ENCODE measurements at places on chromosomes 5 and 9.
A peak's percentile ranks its signal among the peaks of the same experiment; 100 is the strongest.

DNA sequence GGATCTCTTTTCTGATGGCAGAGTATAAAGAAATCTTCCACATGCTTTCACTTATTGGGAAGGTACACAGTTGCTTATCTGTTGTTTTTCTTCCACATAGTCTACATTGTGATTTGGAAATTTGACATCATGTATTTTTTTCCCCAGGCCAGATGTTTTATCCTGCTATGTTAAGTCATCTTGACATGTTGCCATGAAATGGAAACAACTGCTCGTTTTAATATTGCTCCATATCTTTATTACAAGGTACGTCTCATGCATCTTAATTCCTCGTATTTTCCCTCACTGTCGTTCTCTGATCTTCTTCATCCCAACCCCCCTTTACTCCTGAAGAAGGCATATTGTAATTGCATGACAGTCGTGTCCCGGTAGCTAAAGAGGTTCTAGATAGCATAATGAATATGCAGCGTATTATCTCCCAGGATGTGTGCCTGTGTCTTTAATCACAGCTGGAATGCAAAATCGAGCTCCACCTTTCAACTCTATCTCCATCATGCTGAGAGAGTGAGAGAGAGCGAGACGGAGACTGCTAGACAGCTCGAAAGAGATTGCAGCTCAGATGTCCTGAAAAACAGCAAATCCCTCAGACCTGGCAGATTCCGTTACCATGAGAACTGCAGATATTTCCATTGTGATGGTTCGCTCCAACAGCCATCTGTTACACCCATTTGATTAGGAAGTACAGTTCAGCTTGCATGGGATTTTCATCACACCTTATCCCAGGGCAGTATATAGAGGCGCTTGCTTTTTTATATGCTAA, 281.7 kb downstream of the TMEM38B start:
- DNase-seq, result no peak

GRCh38 chr5:81121273-81121672, 111.8 kb upstream of the CKMT2 start:
- DNase-seq, result no peak

DNA sequence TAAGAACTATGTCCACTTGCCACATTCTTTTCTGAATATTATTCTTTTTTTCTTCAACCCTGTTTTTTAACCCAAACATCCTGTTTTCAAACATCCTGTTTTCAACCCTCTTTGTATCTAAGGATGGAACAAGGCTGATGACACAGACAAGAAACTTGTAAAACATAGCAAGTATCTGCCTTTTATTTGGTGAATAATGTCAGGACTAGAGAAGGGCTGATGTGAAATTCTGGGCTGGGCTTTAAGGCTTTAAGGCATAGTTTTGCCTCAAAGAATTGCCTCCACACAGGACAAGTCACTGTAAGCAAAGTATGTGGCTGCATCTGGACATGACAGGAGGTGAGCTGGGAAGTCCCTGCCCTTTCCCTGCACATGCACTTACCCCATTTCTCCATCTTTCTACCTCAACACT, 42.5 kb upstream of the RIC1 start:
- DNase-seq, result peak; percentile 34

- no peak for DNase-seq
These were observed 23.6 kb downstream of the PLPP7 start for GRCh38 chr9:131312822-131313770.

DNA sequence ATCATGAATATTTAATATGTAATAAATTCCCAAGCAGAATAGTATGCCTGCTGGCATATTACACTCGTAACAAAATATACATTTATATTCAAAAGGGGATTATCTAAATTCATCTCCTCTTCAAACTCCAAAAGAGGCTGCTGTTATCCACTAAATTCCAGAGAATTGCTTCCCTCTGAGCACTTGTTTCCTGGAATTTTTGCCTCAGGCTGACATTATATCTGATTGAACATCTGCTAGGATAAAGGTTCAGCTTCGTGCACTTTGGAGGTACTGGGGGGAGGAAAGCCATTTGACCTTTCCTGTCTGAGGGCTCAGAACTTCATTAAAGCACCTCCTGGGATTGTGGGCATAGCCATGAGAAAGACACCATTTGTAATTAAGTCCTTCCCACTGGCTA, 4.3 kb upstream of the HAPLN1 start:
- no peak for DNase-seq

- DNase-seq, result no peak
These were observed 343.4 kb upstream of the CDH6 start for GRCh38 chr5:30849931-30850710.

- no peak for DNase-seq
These were observed 28.8 kb upstream of the RASGRF2 start for GRCh38 chr5:80931411-80931810.

GRCh38 chr9:23658376-23659258, 167.4 kb downstream of the ELAVL2 start:
- DNase-seq, result no peak

- no peak for DNase-seq
These were observed 2.8 kb downstream of the ARHGEF37 start for GRCh38 chr5:149584121-149584520.

DNA sequence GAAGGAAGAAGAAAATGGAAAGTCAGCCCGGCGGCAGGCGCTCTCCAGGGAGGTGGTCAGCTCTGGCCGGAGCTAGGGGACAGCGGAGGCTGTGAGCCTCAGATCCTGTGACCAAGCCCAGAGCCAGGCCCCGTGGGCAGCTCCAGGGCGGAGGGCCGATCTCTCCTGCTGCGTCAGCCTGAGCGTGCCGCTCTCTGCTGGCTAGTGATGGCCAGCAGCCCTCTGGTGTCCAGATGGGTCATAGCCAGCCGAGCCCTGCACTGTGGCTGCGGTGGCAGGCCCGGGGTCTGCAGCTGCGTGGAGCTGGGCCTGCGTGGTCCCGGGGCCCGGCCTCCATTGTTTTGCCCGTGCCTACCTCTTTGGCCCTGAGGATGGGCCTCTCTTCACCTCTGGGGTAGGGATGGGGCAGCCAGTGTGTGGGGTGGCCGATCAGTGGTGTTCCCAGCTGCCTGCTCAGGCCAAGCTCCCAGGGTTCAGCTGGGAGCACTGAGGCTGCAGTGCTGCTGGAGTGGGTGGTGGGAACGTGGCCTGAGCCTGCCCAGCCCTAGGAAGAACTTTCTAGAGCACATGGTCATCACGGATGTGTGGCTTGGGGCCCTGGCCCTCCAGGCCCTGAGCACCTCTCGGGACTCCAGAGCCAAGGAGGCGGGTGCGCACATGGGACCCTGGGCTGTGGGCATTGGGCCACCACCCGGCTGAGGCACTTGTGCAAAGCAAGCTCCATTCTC, 17.1 kb upstream of the NRARP start:
- no peak for DNase-seq

DNA sequence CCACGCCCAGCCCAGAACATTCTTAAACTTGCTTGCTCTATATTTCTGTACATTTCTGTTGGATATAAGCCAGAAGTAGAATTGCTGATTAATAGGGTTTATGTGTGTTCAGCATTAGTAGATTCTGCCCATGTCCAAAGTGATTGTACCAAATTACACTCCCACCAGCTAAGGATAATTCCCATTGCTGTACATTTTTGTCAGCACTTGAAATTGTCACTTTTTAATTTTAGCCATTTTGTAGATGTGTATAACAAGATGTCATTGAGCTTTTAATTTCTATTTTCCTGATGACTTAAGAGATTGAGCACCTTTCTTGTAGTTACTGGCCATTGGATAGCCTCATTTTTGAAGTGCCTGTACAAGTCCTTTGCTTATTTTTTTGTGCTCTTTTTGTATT, 46.4 kb downstream of the AQP7 start:
- DNase-seq, result no peak

- DNase-seq, result no peak
These were observed 38.4 kb downstream of the EXOC3 start for GRCh38 chr5:481347-481746.

- DNase-seq, result peak; percentile 6
These were observed 931 bp downstream of the FAM219A start for GRCh38 chr9:34457266-34458012.

GRCh38 chr9:15138357-15138686, 168.7 kb downstream of the TTC39B start:
- no peak for DNase-seq

DNA sequence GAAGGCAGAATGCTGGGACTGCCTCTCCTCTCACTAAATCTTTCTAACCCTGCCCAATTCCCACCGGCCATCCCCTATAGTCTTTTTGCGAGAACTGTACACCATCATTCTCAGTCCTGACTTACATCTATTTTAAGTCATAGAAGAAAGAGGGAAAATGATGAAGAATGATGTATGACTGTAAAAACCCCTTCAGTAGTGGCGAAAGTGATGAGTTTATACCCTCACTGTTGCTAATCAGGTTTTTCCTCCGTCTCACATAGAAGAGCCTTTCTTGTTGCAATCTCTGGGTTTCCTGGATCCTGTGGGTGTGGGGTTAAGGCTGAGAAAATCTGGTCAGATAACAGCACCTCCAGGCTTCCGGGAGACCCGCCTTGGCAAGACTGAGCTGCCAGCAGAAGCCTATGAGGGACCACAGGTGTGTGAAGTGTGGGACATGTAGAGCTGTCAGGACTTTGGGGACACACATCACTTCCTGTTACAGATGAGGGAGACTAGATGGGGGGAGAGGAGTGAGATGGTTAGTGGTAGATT, 147.1 kb upstream of the SLC12A2 start:
- DNase-seq, result no peak

GRCh38 chr9:20271723-20272122, 350.6 kb downstream of the MLLT3 start:
- DNase-seq, result no peak

- DNase-seq, result no peak
These were observed 144.0 kb upstream of the ZNF462 start for GRCh38 chr9:106718936-106719335.

DNA sequence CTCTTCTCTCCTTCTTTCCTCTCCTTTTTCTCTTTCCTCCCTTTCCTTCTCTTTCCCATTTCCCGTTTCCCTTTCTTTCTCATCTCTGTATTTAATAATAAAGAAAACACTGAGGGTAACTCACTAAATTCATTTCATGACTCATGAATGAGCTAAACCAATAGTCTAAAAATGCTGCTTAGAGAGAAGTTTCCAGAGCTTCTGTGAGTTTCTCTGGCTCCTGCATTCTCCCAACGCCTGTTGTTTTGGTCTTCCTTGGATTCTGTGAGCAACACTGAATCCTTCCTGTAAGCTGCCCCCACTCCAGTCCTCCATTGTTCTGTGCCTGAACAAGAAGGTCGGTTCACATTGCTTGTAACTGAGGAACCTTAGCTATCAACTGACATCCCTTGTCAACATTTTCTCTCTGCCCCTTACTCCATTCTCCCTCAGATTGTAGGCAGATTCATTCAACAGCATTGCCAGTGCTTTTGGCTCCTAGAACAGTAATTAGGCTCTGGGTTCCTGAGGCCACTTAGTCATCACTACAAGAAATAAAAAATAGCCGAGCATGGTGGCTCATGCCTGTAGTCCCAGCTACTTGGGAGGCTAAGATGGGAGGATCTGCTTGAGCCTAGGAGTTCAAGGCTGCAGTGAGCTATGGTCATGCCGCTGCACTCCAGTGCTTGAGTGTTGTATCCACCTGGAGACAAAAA, 237.7 kb upstream of the KLF4 start:
- DNase-seq, result no peak

- no peak for DNase-seq
These were observed 16.6 kb downstream of the MIGA2 start for GRCh38 chr9:129053020-129053419.

DNA sequence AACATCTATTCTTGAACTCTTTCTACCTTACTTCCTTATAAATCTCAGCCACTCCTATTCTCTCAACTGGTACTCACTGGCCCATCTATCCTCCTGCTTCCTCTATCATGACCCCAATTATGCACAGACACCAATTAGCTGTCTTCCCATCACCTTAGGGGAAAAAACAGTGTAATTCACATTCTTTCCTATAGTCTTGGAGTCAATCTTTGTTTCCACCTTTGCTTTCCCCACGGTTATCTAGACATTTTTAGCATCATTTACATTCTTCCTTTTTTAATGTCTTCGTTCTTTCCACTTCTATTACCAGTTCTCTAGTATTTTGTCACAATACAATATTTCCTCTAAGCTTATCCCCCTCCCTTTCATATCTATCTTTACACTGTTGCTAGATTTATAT, 449.4 kb downstream of the TMEM38B start:
- DNase-seq, result no peak

DNA sequence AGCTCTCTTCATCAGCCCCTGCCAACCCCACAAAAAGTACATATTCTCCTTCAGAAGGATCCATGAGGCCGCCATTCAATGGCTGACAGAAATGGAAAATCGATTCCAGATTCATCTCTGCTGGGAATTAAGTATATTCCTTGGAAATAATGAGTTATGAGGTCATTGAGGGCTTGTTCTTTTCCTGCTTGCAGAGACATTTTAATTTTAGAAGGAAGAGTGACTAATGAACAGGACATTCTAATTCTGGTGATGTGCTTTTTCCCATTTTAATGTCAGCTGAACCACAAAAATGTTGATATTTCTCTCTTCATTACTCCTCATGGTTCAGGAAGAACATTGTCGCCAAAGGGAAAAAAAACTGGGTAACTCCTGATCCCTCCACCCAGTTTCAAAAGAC, 314.0 kb downstream of the PIK3R1 start:
- no peak for DNase-seq

GRCh38 chr9:99628285-99628684, 193.4 kb upstream of the NR4A3 start:
- DNase-seq, result no peak

DNA sequence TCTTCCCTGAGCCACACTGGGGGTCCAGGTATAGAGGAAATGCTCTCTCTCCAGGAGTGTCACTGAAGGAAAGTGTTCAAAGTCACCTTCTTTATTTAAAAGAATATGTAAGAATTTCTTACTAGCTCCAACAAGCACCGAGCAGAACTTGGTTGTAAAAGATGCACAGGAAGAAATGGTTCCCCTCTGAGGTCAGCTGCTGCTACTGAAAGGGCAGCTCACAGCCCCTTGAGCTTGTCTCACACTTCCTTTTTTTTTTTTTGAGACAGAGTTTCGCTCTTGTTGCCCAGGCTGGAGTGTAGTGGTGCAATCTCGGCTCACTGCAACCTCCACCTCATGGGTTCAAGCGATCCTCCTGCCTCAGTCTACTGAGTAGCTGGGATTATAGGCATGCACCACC, 77.2 kb downstream of the PRRT1B start:
- DNase-seq, result no peak

DNA sequence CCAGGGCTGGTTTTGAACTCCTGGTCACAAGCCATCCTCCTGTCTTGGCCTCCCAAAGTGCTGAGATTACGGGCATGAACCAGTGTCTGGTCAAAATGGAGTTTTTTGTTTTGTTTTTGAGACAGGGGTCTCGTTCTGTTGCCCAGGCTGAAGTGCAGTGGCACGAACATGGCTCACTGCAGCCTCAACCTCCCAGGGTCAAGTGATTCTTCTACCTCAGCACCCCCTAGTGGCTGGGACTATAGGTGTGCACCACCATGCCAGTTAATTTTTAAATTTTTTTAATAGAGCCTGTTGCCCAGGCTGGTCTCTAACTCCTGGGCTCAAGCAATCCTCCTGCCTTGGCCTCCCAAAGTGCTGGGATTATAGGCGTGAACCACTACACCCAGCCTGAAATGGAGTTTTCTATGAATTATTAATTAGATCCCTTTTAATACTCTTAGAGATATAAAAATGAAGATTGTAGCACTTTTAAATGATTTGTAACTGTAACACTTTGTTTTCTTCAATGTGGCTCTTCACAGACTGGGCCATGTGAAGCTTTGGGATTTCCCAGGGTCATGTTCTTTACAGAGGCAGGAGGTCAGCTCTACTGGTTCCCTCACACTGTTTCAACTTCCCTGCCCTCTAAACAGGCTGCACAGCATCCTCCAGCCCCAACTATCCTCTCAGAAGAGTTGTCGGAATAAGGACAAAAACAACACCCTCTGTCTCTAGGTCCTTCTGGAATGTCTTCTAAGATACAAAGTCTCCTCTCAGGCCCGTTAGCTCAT, 32.7 kb upstream of the SPARC start:
- no peak for DNase-seq
